Right ventricle myocardium inferior (tissue), 1 donor: ENCODE measurements at places on chromosomes 2 and 18.

- no peak for DNase-seq
Observed at GRCh38 chr2:172381275-172382027, 45.9 kb upstream of the ITGA6 start.

DNA sequence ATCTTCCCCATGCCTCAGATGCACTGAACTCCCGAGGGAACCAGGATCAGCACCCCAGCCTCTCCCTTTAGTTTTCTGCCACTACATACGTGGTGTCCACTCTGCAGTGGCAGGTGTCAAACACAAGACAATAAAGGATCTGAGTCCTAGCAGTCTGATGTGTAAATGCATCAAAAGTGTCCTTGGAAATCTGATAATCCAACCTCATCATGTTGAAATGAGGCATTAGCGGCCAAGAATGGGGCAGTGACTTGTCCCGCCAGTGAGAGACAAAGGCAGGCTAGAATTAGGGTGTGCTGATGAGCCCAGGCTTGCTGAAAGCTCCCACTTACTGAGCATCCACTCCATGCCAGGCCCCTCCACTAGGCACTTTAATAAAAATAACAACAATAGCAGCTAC lies 52.9 kb downstream of the EN1 start:
- no peak for DNase-seq

- no peak for DNase-seq
Observed at GRCh38 chr2:112656679-112657078, 10.9 kb downstream of the SLC20A1 start.

- DNase-seq: no peak
Observed at GRCh38 chr2:207938886-207939285, 86.4 kb downstream of the PLEKHM3 start.

GRCh38 chr2:189231719-189232323 lies 52.3 kb upstream of the COL5A2 start:
- DNase-seq: no peak

GRCh38 chr18:76234676-76235060 lies 260.4 kb downstream of the ZNF516 start:
- no peak for DNase-seq

DNA sequence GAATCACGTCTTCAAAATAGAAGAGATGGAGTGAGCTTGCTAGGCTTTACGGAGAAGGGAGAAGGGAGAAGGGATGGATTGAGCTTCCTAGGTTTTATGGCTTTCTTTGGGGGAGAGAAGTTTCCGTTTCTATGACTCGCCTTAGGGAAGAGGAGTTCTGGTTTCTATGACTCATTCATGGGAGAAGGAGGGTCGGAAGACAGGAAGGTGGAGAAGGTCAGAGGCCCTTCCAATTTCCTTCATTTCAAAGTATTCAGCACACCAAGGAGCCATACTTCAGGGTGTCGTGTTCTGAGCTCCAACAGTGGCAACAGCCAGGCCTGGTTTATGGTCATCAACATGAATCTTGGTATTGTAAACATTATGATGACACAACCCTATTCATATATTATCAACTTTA lies 284.7 kb upstream of the VWC2L start:
- no peak for DNase-seq

DNA sequence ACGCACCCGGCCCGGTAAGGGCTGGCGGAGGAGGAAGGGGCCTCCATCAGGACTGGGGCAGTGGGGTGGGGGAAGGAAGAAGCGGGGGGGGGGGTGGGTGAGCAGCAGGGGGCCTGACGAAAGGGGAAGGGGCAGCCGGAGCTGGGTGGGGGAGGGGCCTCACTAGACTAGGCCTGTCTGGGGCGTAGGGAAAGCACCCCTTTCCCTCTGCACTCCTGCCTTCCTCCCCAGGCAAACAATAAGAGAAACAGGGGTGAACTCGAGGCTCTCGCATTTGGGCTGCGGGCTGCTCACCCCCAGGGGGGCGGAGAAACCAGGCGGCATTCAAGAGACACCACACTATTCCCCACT lies 82.7 kb upstream of the POMC start:
- no peak for DNase-seq

- no peak for DNase-seq
Observed at GRCh38 chr2:52288596-52288995, 1256.7 kb upstream of the NRXN1 start.

- no peak for DNase-seq
Observed at GRCh38 chr18:40159141-40160017, 1795.7 kb upstream of the PIK3C3 start.

DNA sequence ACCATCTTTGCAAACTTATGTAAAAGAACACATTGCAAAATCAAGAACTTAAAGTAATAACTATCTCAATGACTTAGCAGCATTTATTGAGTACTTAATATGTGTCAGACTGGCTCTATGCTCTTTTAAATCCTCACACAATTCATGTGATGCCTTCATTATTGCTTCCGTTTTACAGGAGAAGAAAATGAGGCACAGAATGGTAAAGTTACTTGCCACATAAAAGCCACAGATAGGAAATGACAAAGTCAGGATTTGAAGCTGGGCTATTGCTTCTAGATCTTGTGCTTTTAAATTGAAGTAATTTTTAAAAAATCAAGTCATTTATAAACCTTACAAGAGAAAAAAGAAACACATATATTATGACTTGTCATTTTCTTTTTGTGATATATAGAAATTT lies 174.2 kb downstream of the WDR7 start:
- no peak for DNase-seq

DNA sequence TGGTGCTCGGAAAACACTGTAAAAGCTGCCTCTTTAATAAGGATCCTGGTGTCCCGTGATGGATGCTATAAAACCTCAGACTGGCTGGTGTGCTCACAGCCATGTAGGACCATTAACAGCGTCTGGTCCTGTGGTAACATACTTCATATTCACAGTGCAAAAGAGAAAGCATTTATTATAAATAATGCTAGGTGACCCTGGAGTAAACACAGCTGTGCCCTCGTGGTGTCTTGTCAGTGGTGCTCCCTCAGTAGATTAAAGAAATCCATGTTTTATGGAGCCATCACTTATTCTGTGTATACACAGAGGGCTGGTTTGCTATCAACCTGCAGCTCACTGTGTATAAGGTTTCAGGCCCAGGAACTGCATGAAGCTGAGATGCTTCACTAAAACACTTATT lies 106.9 kb downstream of the CDK15 start:
- no peak for DNase-seq

- no peak for DNase-seq
Observed at GRCh38 chr18:60067426-60068210, 167.8 kb downstream of the PMAIP1 start.

GRCh38 chr2:173161040-173161439 lies 85.4 kb downstream of the MAP3K20 start:
- no peak for DNase-seq

- no peak for DNase-seq
Observed at GRCh38 chr2:67169417-67170140, 227.6 kb upstream of the ETAA1 start.

- DNase-seq: no peak
Observed at GRCh38 chr18:58325494-58325893, 281.5 kb downstream of the NEDD4L start.

- DNase-seq: no peak
Observed at GRCh38 chr18:12336171-12336613, 28.2 kb downstream of the TUBB6 start.

DNA sequence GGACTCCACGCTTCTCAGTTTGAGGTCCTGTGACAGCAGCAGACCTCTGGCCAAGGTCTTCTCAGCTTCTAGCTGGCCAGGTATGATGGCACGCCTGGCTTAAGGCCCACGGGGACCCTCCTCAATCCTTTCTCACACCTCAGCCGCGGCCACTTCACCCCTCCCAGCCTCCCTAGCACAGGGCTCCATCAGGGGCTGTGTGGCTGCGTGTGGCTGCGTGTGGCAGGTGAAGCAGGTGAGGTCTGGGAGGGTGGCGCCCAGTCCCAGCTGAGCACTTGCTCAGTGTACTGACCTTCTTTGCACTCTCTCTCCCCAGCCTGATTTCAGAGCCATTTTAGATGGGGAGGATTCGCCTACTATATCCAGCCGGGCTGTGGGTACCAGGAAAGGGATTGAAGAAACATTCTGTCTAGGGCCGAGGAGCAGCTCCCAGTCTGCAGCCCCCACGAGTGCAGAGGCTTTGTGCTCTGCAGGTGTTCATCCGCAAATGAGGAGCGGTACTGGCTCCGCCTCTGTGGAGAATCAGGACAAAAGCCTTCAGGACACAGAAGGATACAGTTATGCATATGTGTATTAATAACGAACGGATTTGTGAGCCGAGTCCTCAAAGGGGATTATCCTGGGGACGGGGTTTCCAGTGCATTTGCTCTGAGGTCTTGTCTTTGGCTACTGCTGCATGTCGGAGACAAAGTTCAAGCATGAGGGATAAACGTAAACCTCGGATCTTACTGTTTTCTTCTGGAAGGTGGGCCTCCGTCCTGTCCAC lies 236.9 kb upstream of the RAB6C start:
- DNase-seq: no peak

DNA sequence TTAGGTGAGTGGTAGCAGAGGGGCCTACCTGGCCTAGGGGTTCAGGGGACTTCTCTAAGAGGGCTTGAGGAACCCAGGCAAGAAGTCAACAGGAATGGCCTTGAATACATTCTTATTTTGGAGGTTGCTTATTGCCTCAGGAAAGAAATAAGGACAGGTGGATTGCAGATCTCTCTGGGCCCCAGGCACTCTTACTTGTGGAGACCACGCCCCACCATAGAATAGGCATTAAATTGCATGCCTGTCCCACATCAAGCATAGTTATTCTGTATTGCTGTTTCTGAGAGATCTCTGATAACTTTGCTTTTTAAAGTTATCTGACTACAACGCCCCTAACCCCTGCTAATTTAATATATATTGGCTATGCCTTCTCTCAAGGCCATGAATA lies 68.0 kb upstream of the SP3 start:
- DNase-seq: no peak
